ENCODE measurements at places on chromosomes 1 and 21. TPM values are rescaled to one million over a fixed set of nuclear protein-coding genes. Genes with fewer than 3 reads are reported as not detected.

The CA6 gene
- not detected for total RNA-seq

DNA sequence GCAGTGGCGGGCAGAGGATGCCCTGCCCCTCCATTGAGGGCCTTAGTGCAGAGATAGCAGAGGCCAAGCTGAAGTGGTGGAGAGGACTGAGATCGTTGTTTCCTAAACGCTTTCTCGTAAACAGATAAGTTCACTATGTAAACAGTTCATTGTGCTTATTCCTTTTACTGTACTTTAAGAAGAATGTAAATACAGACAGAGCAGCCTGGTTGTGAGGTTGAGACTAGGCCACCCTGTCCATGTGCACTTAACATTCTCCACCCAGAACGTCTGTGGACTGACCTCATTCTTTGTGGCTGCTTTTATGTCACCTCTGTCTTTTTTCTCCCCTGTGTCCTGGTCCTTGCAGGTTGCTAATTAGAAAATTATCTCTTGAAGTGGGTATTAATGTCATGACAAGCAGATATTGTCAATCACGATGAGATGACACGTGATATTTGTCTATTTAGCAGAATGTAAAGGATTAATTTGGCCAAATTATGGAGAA lies 8.5 kb downstream of the CENPS start:
- peaks cover 5% of the 10 kb centered on the region for H3K36me3 ChIP-seq
- no peak overlapping the region for H3K4me3 ChIP-seq
- no peaks in the 10 kb centered on the region for H3K4me1 ChIP-seq
- H3K27me3 ChIP-seq: no peaks in the 10 kb centered on the region
- no peak overlapping the region for H3K27ac ChIP-seq

The LIPI gene
- not detected for total RNA-seq

GRCh38 chr1:84538599-84538998 lies 32.2 kb upstream of the GNG5 start:
- no peak overlapping the region for H3K4me3 ChIP-seq
- H3K4me1 ChIP-seq: peaks cover 4% of the 10 kb centered on the region
- H3K36me3 ChIP-seq: peaks cover 9% of the 10 kb centered on the region
- no peaks in the 10 kb centered on the region for H3K27me3 ChIP-seq
- H3K27ac ChIP-seq: no peak overlapping the region
- DNase-seq: no peak

GRCh38 chr1:44497422-44498170 lies 92.5 kb downstream of the RNF220 start:
- no peak for DNase-seq
- peaks cover 66% of the 10 kb centered on the region for H3K27me3 ChIP-seq
- H3K27ac ChIP-seq: no peak overlapping the region
- H3K4me1 ChIP-seq: no peaks in the 10 kb centered on the region

DNA sequence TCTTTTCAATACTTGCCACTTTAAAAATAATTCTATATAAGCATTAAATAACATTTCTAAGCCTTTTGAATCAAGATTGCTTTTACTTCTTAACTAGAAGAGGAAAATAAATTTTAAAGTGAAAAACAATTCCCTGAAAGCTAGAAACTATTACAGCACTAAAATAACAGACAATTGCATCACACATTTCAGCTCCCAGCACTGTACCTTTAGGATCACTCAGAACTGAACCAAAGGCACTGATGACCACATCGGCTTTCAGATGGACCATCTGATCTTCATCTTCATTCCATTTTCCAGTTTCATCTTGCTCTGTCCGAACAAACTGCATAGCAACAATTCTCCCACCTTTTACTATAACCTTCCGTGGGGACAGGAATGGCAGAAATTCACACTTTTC lies 347.3 kb downstream of the DPYD start:
- no peak overlapping the region for H3K4me3 ChIP-seq
- no peaks in the 10 kb centered on the region for H3K27me3 ChIP-seq
- no peaks in the 10 kb centered on the region for H3K36me3 ChIP-seq

DNA sequence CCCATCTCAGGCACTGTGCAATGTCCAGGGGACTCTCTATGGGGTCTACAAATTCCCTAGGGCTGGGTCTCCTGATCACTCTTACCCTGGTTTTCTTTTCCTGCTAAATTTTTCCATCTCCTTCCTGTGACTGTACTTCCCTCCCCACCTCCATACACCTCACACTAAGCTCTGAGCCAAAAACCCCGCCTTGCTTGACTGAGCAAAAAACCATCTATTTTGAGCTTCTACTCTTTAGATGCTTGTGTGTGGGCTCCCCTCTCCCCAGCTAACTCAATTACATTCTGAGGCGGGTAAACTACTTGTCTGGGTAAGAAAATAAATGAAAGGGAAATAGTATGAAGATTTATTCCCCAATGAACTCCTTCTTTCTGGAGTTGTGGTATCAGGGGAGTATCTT lies 187.9 kb downstream of the PTPRU start:
- H3K27me3 ChIP-seq: no peaks in the 10 kb centered on the region
- no peak overlapping the region for H3K27ac ChIP-seq
- H3K36me3 ChIP-seq: no peaks in the 10 kb centered on the region
- no peak for DNase-seq
- no peak overlapping the region for H3K4me3 ChIP-seq

The TTC3 gene
- total RNA-seq: 410 TPM

- DNase-seq: no peak
- no peak overlapping the region for H3K27ac ChIP-seq
- H3K4me3 ChIP-seq: no peak overlapping the region
- H3K4me1 ChIP-seq: peaks cover 22% of the 10 kb centered on the region
- no peaks in the 10 kb centered on the region for H3K27me3 ChIP-seq
Measured at GRCh38 chr1:221963742-221964141, 221.9 kb upstream of the DUSP10 start.

The TIE1 gene
- not detected for total RNA-seq

DNA sequence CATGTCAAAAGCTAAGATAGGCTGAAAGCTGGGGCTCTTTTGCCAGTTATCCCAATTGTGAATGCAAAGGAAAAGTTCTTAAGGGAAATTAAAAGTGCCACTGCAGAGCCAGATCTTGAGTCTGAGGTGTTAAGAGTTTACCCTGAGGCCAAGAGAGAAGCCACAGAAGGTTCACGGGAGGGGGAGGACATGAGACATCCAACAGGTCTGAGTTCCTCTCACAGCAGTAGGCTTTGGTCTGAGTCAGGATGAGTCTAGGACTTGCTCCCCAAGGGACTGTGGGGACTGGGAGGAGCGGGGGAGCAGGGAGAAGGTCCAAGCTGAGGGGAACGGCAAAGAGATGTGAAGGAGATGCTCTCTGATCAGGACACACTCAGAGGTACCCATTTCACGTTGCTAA lies 411.2 kb upstream of the CAMK1G start:
- H3K36me3 ChIP-seq: no peaks in the 10 kb centered on the region
- H3K27ac ChIP-seq: no peak overlapping the region
- H3K4me3 ChIP-seq: no peak overlapping the region
- no peaks in the 10 kb centered on the region for H3K4me1 ChIP-seq
- no peaks in the 10 kb centered on the region for H3K27me3 ChIP-seq
